Activated CD8-positive, alpha-beta memory T cell treated with anti-CD3 and anti-CD28 coated beads for 24 hours (primary cell): ENCODE measurements at places on chromosomes 1 and 21.

- DNase-seq = no peak
Observed at GRCh38 chr1:22627331-22627730, 9.1 kb upstream of the C1QA start.

DNA sequence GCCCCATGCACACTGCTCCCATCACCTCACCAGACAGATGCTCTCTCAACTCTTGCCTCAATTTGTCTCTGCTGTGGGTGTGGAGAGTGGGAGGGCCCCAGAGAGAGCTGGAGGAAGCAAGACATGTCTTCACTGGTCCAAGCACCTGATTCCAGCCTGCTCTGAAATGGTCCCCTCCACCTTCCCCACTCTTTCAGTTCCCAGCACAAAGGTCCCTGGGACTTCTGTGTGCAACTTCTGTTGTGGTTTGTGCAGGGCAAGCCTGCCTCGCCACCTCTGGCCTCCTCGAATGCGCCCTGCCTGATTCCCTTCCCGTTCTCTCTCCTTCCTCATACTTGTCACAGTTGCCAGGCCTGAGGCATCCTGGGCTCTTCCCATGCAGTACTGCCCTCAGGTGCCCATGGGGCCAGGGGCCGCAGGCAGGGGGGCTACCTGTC, 119.3 kb downstream of the SYT2 start:
- DNase-seq = no peak

GRCh38 chr1:29801561-29801973, 565.2 kb downstream of the PTPRU start:
- no peak for DNase-seq

DNA sequence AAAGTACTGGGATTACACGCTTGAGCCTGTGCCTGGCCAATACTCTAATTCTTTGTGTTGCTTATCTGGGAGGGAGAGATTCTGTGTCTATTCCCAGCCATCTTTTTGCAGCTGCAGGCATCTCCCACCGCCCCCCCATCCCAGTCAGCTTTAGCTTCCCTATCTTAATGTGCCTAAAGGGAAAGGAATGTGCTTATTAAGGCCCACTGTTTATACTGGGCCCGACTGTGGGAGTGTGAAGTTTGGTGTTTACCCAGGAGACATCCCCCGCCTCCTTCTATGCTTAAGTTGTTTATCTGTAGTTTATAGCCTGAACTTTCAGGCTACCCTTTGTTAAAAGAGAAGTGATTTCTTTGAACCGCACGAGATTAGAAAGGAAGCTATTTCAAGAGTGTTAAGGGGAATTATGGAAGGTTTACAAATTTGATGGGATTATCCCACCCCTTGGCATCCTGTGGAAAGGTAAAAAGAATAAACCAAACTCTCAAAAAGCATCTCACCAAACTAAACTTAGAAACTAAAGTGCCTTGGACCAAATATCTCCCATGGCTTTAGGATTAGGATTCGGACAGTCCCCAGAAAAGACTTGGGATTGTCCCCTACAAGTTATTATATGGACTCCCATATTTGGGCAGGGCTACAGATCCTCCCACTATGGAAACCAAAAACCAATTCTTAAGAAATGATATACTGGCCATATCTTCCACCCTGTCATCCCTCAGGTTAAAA, 25.5 kb upstream of the ZNF496 start:
- DNase-seq = no peak

DNA sequence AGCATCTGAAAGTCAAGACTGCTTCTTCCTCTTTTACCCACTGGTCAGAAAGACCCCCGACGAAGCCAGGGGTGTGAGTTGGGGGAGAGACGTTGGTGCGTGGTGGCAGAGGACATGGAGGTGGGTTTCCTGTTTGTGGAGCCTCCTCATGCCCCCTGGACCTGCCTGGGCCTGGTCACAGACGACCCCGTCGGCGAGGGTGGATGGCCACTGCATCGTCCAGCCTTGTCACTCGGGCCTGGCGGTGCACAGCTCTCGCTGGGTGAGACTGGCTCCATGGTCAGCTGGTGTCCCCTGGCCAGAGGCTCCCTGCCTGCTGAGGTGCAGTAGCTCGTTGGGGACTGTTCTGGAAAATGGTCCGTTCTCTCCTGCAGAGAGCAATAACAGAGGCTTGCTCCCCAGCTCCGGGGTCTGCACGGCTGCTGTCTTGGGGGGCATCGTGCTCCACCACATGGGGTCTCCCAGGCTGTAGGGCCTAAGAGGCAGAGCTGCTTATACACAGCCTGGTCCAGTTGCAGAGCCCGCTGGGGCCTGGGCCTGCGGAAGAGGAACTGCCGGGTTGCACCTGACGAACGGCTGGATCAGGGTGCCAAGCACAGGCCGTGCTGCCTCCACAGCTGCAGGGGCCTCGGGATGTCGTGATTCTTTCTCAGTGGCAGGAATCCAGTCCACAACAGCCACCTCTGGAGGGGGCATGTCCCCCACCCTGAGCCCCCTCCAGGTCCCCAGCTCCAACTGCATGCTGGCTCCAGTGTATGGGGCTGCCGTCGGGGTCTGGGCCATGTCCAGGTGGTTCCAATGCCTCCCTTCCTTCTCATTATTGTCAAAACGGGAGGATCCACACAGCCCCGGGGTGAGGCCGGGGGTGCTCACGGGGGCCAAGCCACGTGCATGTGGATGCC, 18.0 kb upstream of the ACTRT2 start:
- DNase-seq = no peak

GRCh38 chr21:32604464-32604863, 7.7 kb downstream of the CFAP298 start:
- DNase-seq = no peak

DNA sequence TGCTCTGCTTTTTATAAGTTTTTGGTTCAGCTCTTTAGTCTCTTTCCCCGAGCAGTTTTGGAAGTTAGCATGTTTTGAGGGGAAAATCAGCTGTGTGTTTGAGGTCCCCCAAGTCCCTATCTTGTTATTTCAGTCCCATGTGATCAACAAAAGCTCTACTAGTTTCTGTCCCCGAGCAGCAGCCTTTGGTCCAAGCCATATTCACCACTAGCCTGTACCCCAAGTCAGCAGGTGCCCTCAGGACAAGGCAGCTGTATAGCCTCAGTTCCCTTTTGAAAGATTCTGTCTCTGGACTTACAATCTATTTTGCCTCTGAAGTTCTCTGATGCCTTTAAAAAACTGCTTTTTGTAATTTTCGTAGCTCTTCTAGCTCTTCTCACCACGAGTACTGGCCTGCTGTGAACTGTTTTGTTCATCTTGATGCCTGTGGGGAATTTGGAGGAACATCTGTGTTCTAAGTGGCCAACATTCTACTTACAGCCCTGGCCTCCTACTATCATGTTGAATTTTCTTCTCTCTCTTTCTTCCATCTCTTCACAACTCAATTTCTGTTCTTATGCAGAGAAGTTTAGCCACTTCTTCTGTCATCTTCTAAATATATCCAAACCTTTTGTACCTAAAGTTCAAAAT, 16.7 kb downstream of the UAP1 start:
- no peak for DNase-seq

DNA sequence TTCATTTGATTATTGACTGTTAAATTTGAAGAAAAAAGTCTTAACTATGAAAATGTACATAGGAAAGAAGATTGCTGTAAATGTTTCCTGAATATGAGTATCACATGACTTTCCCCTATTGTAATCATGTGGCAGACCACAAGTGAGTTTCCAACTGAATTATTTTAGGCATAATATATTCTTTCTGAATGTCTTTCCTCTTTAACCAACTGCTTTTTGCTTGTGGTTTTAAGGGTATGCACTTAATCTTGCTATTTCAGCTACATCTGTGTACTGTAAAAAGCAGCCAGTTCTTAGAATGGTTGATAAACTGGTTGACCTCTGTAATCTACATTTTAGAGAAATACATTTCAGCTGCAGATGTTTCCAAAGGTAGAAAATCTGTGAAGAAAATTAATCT, 400.7 kb downstream of the NEGR1 start:
- DNase-seq = no peak

DNA sequence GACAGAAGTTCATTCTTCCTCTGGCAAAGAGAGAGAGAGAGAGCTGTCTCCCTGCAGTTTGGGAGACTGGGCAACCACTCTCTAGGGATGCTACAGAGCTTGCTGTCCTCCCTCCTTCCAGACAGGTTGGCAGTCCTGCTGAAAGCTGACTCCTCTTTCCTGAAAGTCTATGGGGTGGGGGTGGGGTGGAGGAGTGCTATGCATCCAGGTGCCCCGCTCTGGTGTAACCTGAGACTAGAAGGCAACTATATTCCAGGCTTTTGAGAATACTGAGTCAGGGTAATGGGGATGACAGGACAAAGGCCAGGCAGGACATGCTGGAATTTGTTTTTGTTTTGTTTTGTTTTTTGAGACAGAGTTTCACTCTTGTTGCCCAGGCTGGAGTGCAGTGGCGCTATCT, 55.4 kb downstream of the OPTC start:
- DNase-seq = no peak

GRCh38 chr21:40250514-40251294, 383.5 kb downstream of the PCP4 start:
- no peak for DNase-seq

GRCh38 chr1:43101061-43101460, 71.0 kb downstream of the EBNA1BP2 start:
- no peak for DNase-seq

- no peak for DNase-seq
Observed at GRCh38 chr1:157369808-157370521, 182.3 kb downstream of the FCRL5 start.

DNA sequence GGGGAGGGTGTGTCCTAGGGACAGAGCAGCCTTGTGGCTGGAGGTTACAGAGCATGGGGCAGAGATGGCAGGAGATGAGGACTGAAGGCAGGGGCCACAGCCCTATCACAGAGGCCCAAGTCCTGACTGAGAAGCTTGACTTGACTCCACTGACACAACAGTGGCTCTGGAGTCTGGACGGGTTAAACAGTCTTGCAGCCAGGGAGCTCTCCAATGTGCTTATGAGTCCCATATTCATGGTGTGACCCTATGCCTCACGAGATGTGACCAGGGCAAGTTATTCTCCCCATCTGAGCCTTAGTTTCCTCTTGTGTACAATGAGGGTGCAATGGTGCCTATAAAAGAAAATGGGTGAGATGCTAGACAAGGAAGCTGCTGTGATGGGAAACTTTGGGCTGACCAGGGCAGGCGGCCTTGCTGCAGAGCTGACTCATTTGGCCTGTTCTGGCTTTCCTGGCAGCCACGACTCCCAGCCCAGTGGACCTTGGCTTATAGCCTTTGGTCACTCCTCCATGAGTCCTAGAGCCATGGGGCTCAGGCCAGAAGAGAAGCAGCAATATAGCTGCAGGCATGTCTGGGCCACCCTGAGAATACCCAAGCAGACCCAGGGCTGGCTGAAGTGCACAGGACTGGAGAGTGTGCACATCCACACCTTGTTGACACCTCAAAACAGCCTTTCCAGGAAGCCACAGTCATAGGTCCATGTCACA, 2.8 kb upstream of the TTC22 start:
- no peak for DNase-seq

DNA sequence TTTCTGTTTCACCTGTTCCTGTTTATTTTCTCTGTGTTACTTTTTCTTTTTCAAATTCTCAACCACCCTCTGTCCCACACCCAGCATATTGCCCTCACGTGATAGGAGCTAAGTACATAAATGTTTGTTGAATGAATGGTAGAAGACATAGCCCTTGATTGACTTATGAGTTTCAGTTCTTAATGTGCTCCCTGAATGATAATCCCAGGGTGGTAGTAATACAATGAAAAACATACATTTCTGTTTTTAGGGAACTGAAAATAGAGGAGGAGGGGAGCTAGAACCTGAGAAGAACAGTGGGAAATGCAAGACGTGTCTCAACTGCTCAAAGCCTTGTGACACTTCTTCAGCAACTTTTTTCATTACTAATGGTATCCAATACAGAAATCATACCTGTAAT, 147.1 kb downstream of the SPATA46 start:
- DNase-seq = no peak

- DNase-seq = no peak
Observed at GRCh38 chr1:25026730-25027450, 96.8 kb upstream of the RUNX3 start.

DNA sequence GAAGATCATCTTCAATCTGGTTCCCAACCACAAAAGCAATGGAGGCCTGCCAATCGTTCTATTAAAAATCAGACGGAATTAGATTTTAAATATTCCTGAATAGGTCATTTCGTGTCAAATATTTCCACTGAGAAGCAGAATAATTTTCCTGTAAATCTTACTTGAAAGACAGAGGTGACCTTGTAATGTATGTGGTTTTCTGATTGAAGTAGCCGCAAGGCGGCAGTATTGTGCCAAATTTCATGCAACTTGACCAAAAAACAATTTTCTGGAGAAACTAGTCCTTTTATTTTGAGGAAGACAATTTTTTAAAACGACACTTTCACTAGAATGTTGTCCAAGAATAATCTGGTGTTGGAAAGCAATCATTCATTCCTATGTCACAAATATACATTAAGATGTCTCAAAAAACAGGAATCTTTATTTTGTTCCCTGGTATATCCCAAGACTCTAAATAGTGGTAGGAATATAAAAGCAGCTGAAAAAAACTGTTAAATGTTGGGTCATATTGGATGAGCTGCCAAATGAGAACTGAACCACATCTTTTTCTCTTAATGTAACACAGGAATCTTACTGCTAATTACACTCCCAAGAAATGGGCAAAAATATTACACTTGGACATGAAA, 33.6 kb downstream of the SPAG17 start:
- no peak for DNase-seq

GRCh38 chr1:162548170-162548569, 13.4 kb upstream of the UAP1 start:
- DNase-seq = no peak

DNA sequence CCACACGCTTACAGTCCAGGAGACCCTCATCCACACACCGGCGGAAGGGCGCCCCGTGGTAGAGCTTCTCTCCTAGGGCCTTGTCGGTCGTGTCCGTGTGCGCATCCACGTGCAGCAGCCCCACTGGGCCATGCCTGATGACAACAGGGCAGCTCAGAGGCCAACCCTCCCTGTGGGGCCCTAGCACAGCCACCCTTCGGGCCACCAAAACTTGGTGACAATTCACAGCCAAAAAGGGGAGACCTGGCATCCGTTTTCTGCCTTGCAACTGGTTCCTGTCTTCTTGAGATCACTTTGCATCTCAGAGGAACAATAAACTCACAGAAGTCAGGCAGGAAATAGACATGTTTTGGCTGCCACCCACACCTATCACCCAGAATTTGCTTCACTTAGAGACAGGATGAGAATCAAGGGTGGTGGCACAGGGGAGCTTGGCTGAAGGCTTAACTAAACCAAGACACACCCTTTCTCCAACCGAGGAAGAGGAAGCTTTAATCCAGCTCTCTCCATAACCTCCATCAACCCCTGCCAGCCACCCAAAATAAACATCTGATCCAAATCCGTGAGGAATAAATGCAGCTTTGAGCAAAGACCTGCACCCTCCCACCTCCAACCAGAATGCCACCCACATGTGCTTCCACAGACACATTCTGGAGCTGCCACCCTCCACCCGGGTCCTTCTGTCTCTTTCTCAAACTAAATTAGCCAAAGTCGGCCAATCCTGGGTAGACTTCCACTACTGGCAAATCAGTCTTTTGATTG, 5.7 kb downstream of the AGMAT start:
- DNase-seq = peak; percentile 66

- peak; percentile 82 for DNase-seq
Observed at GRCh38 chr1:91020967-91021685, 709 bp downstream of the ZNF644 start.

- DNase-seq = no peak
Observed at GRCh38 chr1:110370827-110371226, 20.0 kb downstream of the SLC16A4 start.
